ENCODE measurements at places on chromosomes 11 and 22. TPM values are rescaled to one million over a fixed set of nuclear protein-coding genes. Genes with fewer than 3 reads are reported as not detected.

The BTG4 gene
- 3.3 TPM for total RNA-seq

The OR8D1 gene
- total RNA-seq: not detected

The PRG2 gene
- not detected for total RNA-seq

The HORMAD2 gene
- not detected for total RNA-seq

The OR56A1 gene
- not detected for total RNA-seq

DNA sequence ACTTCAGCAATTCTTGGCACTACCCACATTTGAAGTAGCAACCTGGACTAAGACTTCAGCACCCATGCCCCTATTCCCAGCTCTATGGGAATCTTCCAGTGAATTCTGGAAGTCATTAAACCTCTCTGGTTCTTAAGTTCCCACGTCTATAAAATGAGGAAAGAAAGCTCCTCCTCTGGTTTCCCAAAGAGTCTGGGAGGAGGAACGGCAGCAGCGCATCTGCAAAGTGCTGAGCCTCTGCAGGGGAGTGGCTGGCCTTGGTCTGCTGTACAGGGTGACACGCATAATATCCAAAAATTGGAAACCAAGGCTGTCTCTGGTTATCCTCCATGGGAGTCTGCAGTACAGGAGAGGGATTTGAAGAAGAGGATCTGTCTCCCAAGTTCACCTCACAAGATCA lies 73.6 kb upstream of the TP53I11 start:
- DNase-seq: no peak
- no peaks in the 10 kb centered on the region for H3K27me3 ChIP-seq
- H3K27ac ChIP-seq: no peak overlapping the region
- H3K4me1 ChIP-seq: no peaks in the 10 kb centered on the region
- no peak overlapping the region for H3K4me3 ChIP-seq

DNA sequence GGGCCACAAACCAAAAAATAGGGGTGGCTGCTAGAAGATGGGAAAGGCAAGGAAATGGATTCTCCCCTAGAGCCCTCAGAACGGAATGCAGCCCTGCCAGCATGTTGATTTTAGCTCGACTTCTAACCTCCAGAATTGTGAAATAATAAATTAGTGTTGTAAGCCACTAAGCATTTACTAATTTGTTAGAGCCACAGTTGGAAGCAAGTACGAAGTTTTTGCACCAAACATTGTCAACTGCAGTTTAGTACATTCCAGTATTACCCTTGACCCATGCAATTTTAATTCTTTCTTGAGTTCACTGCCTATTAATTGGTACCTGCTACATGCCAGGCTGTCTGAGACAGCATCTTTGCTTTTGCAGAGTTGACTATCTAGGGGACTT lies 32.2 kb downstream of the PARVA start:
- DNase-seq: no peak
- H3K4me1 ChIP-seq: no peaks in the 10 kb centered on the region
- H3K27ac ChIP-seq: peak overlapping the region; percentile 42
- no peaks in the 10 kb centered on the region for H3K27me3 ChIP-seq
- no peaks in the 10 kb centered on the region for H3K36me3 ChIP-seq

- no peak overlapping the region for H3K4me3 ChIP-seq
- H3K4me1 ChIP-seq: no peaks in the 10 kb centered on the region
- H3K27ac ChIP-seq: no peak overlapping the region
- no peaks in the 10 kb centered on the region for H3K36me3 ChIP-seq
These were observed 21.4 kb upstream of the PACSIN2 start for GRCh38 chr22:43036282-43036829.

GRCh38 chr11:56950510-56950909 lies 38.2 kb upstream of the OR5AK2 start:
- no peaks in the 10 kb centered on the region for H3K27me3 ChIP-seq
- H3K27ac ChIP-seq: no peak overlapping the region
- DNase-seq: no peak
- H3K4me3 ChIP-seq: no peak overlapping the region

GRCh38 chr22:46639843-46640242 lies 19.7 kb downstream of the GRAMD4 start:
- no peaks in the 10 kb centered on the region for H3K4me1 ChIP-seq
- no peak overlapping the region for H3K27ac ChIP-seq
- H3K27me3 ChIP-seq: no peaks in the 10 kb centered on the region
- no peak overlapping the region for H3K4me3 ChIP-seq
- no peaks in the 10 kb centered on the region for H3K36me3 ChIP-seq

DNA sequence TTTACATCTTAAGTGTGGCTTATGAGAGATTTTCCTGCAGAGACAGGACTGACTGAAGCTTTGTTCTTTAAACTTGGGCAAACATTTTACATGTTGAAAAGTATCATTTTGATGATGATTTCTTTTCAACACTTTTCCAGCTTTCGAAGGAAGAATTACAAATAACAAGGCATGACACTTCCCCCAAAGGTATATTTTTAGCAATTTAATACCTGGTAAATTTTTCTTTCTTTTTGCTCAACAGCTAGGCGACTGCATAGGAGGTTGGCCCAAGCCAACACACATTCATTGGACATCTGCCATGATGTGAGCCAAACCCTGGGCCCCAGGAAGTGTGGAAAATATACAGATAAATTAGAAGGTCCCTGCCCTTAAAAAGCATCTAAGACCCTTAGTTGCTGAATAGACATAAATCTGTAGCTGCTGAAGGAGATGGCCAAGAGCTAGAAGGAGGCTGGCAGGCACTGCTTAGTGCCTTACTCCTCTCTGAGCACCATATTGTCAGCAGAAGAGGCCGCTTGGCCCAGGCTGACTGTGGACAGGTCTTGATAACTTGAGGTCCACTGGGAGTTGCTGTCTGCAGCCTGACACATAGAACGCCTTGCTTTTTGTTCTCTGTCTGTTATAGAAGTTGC lies 53.3 kb upstream of the CD44 start:
- DNase-seq: no peak
- H3K4me3 ChIP-seq: no peak overlapping the region
- no peaks in the 10 kb centered on the region for H3K4me1 ChIP-seq
- no peaks in the 10 kb centered on the region for H3K27me3 ChIP-seq
- no peaks in the 10 kb centered on the region for H3K36me3 ChIP-seq

DNA sequence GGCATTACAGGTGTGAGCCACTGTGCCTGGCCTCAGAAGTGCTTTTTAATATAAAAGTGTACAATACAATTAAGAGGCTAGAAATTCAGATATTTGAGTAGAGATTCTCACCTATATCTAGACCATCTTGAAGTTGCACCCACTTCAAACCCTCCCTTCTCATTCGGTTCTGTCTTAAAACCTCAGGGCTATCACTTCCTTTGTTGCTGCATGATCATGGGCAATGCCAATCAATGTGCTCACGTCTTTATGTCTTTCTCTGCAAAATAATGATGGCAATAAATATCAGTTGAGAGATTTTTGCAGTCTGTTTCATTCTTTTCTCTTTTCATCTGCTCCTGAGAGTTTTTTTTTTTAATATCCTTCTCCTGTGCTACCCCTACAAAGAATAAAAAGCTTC lies 9.3 kb upstream of the NUP160 start:
- H3K27ac ChIP-seq: no peak overlapping the region
- no peaks in the 10 kb centered on the region for H3K4me1 ChIP-seq
- no peaks in the 10 kb centered on the region for H3K36me3 ChIP-seq
- no peaks in the 10 kb centered on the region for H3K27me3 ChIP-seq
- no peak for DNase-seq

- H3K4me1 ChIP-seq: peaks cover 7% of the 10 kb centered on the region
- H3K4me3 ChIP-seq: no peak overlapping the region
- DNase-seq: no peak
These were observed 19.3 kb upstream of the PRR5 start for GRCh38 chr22:44682556-44683168.

- H3K4me3 ChIP-seq: no peak overlapping the region
- no peaks in the 10 kb centered on the region for H3K27me3 ChIP-seq
- H3K27ac ChIP-seq: no peak overlapping the region
- H3K36me3 ChIP-seq: no peaks in the 10 kb centered on the region
- H3K4me1 ChIP-seq: no peaks in the 10 kb centered on the region
- no peak for DNase-seq
These were observed 107.3 kb upstream of the BDNF start for GRCh38 chr11:27807596-27807995.

DNA sequence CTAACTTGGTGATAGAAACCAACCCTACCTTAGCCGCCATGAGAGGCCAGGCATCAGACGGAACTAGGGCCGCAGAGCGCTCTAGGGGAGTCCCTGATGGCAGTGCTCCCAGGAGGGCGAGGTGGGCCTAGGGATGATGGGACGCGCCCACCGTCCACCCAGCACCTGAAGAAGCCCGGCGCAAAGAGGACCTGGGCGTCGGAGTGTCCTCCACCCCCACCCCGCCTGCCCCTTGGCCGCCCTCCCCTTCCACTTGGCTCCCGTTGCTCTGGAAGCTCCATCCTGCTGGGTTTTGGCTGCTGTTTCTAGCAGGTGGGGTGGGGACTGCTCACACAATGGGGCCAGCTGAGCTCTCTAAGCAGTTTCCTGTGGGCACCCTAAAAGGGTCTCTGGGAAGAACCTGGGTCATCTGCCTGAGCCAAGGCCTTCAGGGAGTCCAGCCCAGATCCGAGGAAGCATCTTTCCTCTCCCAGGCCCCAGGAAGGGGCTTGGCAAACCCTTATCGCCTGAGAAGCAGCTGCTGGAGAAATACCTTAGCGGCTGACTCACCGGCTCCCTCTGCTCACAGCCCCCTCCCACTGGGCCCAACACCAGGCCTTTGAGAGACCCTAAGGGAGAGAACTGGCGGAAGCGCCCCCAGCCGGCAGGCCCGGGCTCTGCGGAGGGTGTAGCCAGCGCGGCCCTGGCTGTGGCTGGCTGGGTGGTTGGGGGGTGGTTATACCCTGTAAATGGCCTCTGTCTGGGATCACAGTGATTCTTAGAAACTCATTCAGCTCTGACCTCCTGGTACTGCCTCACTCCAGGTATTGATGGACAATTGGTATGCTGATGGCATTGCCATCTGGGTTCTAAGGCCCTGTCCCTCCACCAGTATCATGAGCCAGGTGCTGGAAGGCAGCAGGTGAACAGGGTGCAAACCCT lies 19.3 kb downstream of the CREB3L1 start:
- no peak for DNase-seq
- peak overlapping the region; percentile 67 for H3K27ac ChIP-seq
- no peaks in the 10 kb centered on the region for H3K27me3 ChIP-seq

- peak overlapping the region; percentile 78 for H3K27ac ChIP-seq
- no peaks in the 10 kb centered on the region for H3K27me3 ChIP-seq
- H3K4me3 ChIP-seq: no peak overlapping the region
These were observed 1.1 kb upstream of the CD248 start for GRCh38 chr11:66317723-66318599.

DNA sequence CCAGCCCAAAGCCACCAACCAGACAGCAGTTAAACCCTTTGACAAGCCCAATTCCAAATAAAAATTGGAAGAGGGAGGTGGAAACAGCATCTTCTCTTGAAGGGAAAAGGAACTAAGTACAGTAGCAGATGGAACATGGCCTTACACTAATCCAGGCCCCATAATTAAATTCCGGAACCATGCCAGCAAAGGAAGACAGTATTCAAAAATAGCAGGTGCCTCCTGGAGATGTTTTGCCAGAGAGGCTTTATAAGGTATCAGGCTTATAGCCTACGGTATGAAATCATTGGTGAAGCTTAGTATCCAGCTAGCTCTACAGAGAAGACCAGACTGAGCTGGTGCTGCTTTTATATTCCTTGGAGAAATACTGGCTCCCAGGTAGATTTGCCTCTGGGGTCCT lies 344.1 kb upstream of the API5 start:
- no peak overlapping the region for H3K4me3 ChIP-seq
- H3K27me3 ChIP-seq: no peaks in the 10 kb centered on the region
- no peak overlapping the region for H3K27ac ChIP-seq
- no peaks in the 10 kb centered on the region for H3K36me3 ChIP-seq
- H3K4me1 ChIP-seq: no peaks in the 10 kb centered on the region
- no peak for DNase-seq
